ENCODE measurements at places on chromosomes 4 and X.

DNA sequence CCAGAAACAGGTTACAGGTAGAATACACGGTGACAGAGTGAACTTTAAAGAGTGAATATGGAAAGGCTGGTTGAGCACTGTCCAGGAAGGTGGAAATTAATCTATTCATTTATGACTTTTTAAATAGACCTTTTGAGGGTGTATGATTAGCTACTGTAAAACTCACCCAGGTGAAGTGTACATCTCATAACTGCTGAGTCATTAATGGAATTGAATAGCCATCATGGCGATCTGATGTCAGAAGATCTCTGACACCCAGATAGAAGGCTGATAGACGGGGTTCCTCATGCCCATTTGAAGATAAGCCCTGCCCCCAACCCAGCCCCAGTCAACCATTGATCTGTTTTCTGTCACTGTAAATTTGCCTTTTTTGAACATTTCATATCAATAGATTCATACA, 84.0 kb downstream of the PRSS12 start:
- H3K4me3 ChIP-seq, result no peak overlapping the region
- H3K4me1 ChIP-seq, result no peaks in the 10 kb centered on the region
- no peaks in the 10 kb centered on the region for H3K27me3 ChIP-seq

DNA sequence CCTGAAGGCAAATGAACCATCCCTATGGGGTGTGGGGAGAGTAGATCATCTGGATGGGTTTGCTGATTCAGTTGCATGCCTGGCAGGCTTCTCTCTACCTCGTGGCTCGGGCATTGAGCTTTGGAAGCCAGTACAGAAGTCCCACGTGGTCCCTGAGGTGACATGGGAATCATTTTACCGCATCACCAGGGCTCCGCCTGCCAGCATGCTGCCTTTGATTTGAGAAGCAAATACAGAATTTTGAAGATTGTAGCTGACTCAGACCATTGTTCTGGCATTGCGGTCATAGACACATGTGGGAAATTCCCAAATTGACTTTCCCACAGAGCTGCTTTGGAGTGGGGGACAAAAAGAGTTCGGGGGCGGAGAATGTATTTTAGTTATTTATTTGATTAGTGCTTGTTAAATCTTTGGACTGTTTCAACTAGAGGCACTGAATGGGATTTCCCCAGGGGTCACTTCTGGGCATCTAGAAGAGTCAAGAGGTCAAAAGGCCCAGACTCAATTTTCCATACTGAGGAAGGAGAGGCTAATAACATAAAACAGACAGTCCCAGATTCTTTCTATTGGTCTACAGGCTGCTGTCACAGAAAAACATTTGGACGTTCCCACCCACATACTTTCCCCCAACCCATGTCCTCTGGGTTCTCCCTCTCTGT, 79.3 kb downstream of the NHSL2 start:
- no peak overlapping the region for H3K27ac ChIP-seq
- H3K4me1 ChIP-seq, result peaks cover 14% of the 10 kb centered on the region
- H3K27me3 ChIP-seq, result no peaks in the 10 kb centered on the region
- no peak for DNase-seq

GRCh38 chrX:37905436-37906147, 58.2 kb upstream of the DYNLT3 start:
- H3K27me3 ChIP-seq, result no peaks in the 10 kb centered on the region
- no peaks in the 10 kb centered on the region for H3K36me3 ChIP-seq
- H3K27ac ChIP-seq, result no peak overlapping the region
- H3K4me1 ChIP-seq, result no peaks in the 10 kb centered on the region

DNA sequence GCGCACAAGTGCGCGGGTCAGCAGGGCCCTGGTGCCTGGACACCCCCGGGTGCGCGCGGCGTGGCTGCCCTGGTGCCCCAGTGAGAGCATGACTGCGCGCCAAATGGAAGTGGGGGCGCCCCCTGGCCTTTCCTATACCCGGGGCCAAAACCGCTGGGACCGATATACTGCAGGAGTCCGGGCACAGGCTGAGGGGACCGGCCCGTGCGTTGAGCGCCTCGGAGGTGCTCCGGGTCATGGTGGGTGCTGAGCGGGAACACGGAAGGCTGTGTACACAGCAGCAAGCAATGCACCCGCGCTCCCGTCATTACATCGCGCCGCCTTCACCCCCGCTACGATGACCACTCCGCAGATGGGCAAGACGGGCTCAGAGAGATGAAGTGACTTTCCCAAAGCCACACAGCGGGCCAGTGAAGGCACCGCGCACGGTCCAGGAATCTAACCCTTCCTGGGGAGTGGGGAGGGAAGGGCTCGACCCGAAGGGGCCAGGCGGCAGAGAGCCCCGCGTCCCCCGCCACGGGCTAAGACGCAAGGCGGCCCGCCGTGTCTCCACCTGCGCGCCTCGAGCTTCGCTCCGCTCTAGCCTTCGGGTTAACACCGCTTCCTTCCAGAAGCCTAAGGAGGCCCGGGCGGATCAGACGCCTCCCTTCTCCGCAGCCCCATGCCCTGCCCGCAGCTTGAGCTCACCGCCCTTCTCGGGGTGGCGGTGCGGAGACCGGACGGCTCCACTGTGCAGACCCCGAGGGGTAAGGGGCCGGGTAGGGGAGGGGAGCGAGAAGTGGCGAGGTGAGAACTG, 11.3 kb downstream of the HMX1 start:
- H3K36me3 ChIP-seq, result no peaks in the 10 kb centered on the region
- DNase-seq, result no peak

- H3K4me3 ChIP-seq, result no peak overlapping the region
- no peaks in the 10 kb centered on the region for H3K27me3 ChIP-seq
- H3K27ac ChIP-seq, result no peak overlapping the region
- H3K4me1 ChIP-seq, result no peaks in the 10 kb centered on the region
- no peaks in the 10 kb centered on the region for H3K36me3 ChIP-seq
Observed at GRCh38 chrX:1488745-1489144, 36.0 kb upstream of the ASMTL start.

- H3K27me3 ChIP-seq, result peaks cover 16% of the 10 kb centered on the region
- no peaks in the 10 kb centered on the region for H3K36me3 ChIP-seq
- no peaks in the 10 kb centered on the region for H3K4me1 ChIP-seq
- H3K4me3 ChIP-seq, result no peak overlapping the region
Observed at GRCh38 chrX:806586-806985, 176.0 kb downstream of the SHOX start.

DNA sequence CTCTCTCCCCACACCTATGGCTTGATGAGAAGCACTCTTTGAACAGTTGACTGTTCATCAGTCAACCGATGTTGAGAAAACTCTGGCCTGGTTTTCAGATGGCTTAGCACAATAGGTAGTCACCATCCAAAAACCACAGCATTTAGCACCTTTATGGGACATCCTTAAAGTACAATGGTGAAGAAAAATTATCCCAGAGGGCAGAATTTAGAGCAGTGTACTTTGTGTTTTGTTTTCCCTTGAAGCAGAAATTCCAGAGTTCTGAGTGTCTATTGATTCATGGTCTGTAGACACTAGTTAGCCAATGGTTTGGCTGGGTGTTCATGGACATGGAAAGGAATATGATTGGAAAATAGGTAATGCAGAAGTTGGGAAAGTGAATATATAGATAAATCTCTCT, 487.0 kb downstream of the PDHA2 start:
- H3K27me3 ChIP-seq, result no peaks in the 10 kb centered on the region
- H3K4me1 ChIP-seq, result no peaks in the 10 kb centered on the region
- DNase-seq, result no peak

DNA sequence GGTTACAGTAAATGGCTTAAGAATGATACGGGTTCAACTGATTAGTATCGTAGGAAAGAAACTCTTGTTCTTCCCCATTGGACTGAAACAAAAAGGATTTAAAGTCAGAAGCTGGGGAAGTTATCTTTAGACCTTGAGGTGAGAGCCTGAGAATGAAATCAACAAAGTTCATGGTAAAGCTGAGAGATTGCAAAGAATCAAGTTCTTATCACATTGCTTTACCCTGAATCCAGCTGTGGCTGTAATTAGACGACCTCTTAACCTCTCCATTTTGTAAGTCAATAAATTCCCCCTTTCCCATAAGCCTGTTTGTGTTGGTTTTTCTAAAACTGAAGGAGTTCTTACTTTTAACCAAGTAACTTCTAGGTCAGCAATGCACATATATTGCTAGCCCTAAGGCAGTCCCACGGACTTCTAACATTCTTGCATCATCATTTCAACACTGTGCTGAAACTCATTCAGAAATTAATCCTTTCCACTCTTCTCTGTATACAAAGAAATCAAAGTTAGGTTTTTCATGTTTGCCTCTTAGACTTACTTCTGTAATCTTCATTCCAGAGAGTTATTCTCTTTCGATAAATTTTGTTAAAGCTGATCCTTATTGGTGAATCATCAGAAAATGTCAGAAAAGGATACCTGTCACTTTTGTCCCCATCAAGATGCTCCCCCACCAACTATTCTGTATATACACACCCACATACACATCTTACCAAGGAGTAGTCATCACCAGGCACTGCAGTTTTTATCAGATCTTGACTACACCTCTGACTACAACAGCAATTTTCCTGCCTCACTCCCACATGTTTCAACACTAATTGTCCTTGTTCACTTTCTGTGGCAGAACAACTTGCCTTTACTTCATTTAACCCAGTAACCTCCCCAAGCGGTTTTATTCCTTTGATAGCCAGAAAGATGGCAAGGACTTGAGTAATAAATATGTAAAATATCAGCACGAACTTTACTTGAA, 77.9 kb upstream of the STK26 start:
- H3K4me1 ChIP-seq, result no peaks in the 10 kb centered on the region
- no peak overlapping the region for H3K27ac ChIP-seq
- no peak for DNase-seq
- H3K4me3 ChIP-seq, result no peak overlapping the region

DNA sequence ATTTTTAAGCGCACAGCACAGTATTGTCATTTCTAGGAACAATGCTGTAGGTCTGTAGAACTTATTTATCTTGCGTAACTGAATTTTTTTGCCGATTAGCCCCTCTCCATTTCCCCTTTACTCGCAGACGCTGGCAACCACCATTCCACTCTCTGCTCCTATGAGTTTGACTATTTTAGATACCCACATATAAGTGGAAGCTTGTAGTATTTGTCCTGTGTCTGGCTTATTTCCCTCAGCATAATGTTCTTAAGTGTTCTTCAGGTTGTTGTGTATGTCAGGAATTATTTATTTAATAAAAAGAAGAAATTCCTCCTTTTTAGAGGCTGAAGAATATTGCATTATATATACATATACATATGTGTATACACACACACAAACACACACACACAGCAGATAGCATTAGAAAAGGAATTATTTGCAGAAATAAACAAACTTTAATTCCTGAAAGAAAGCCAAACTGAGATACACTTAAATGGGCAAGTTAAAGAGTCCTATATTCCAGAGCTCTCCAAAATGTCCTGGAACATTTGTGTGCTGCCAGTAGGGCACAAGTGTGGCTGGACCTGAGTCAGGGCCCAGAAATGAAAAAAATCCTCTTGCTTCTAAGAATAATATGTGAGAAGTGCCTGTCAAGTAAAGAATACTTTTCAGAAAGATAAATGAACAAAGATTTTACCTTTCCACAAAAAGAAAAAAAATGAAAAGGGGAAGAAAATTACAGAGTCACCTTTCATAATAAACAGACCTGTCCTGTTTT, 4.5 kb upstream of the ZNF330 start:
- H3K36me3 ChIP-seq, result no peaks in the 10 kb centered on the region
- no peak for DNase-seq
- H3K27me3 ChIP-seq, result no peaks in the 10 kb centered on the region
- H3K4me3 ChIP-seq, result no peak overlapping the region
- no peak overlapping the region for H3K27ac ChIP-seq

DNA sequence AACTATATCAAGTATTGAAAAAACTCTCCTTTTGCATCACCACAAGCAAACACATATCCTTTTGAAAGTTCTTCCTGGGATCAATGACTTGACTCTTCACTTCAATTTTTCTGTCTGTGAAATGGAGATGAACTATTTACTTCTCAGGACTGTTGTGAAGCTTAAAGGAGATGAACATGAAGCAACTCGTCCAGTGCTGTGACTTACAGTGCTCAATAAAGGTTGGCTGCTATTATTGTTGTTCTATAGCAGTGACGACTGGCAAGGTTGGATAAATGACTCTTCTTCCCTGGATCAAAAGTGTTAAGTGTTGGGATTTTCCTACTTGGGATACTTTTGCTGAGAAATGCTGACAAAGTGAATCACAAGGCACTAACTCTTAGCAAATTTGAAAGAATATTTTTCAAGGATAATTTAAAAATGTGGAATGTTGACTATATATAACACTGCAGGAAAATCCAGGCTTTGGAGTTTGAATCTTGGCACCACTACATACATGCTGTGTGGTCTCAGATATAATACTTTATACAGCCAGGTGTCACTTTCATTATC, 13.7 kb downstream of the FRAS1 start:
- no peaks in the 10 kb centered on the region for H3K27me3 ChIP-seq
- H3K27ac ChIP-seq, result no peak overlapping the region
- H3K4me1 ChIP-seq, result no peaks in the 10 kb centered on the region
- no peak for DNase-seq

DNA sequence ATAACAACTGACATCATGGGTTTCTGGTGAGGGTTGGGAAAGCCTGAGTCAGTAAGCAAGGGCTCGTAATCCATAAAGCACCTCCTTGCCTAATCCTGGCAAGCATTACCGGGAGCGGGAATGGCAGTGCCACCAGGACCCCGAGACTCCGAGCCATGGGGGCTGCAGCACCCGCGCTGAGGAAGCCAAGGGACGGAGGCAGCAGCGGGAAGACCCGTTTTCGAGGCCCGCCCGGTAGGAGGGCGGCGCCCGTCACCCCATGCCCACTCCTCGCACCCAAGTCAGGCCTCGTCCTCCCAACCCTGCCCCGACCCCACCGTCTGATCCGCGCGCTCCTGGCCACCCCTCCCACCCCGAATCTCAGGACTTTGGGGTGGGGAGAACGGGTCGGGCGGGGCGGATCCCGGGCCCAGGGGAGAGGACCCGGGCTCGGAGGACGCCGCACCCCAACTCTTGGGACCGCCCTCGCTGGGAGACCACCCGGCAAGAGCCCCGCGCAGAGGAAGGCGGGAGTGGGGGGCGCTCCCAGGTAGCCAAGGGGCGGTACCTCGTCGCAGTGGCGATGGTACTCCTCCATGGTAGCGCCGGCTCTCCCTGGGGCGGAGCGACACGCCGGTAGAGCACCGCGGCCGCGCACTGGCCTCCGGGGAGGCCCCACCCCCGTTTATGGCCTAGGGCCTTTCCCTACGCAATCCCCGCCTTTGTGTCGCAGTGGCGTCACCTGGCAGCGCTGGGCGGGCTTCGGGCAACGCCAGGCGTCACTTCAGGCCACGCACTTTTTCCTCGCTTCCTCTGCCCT, at the start of gene DYNLT3:
Gene DYNLT3, minus strand, starts transcription at position 638 of the 799 bp plus-strand sequence. Its CDS starts 61 bp downstream, at position 577.
- peak within 1 kb of the TSS; percentile 95 for H3K27ac ChIP-seq
- H3K27me3 ChIP-seq, result no peaks in the 10 kb centered on the region
- peak; percentile 3 for DNase-seq
- H3K36me3 ChIP-seq, result no peaks in the 10 kb centered on the region

All from esophagus squamous epithelium (tissue), 5 donors.